ENCODE measurements at places on chromosomes 1 and 21.

DNA sequence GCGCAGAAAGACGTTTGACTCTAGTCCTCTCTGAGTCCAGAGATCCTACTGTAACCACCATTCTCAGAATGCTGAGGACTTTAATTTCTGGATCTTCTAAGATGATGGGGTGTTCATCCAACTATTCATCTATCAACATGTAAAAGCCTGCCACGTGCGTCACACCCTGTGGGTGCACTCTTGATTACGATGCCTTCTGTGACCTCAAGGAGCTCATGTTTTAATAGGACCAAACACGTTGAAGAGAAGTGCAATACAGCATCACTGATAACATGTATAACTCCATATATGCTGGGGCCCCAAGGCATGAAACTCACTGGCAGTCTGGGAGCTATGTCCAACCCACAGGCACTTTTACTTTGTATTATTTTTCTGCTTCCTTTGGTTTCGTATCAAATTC is 19.0 kb downstream of the KIAA0040 start:
- DNase-seq = no peak

GRCh38 chr21:29208682-29209059 is 78.2 kb downstream of the MAP3K7CL start:
- DNase-seq = no peak

DNA sequence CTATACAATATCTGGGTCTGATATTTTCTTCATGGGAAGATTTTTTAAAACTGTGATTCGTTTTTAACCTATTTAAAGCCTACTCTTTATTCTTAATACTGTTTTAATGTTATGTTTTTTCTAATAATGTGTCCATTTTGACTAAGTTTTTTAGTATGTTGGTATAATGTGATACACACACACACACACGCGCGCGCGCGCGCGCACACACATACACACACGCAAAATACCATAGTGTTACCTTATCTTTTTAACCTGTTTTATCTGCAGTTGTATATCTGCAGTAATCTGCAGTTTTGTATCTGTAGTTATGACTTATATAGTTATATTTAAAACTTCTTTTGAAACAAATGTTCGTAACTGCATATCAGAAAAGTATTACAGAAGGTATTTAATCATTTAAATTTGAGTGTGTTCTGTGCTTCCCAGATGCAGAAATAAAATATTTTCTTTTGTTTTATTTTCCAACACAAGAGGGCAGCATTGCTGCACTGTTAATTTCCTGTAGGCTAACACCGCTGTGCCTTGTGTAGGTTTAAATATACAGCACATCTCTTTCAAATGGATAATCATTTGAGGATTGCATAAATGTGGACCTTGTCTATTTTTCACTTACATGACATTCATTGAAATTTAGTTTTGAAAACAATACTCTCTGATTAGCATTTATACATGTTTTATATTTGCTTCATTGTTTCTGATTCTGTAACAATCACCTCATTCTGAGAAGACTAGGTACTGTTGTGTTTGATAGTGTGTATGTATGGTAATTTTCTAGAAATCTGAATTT is 166.1 kb downstream of the PDE4B start:
- no peak for DNase-seq

DNA sequence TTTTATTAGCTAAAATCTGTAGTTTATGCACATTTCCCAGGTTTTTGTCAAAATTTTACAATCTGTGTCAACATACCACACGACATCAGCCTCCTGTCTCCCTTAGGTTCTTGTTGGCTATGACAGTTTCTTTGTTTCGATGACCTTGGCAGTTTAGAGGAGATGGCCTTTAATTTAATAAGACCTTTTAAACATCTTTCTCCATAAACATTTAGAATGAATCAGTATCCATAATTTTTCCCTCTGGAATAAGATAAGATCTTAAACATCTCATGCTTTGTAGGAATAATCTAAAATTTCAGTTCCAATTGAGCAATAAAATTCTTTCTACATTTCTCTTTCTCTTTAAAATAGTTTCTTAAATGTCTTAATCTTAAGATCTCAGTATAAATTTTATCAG is 28.7 kb upstream of the DYRK1A start:
- DNase-seq = no peak

GRCh38 chr1:54850069-54850730 is 36.8 kb downstream of the DHCR24 start:
- no peak for DNase-seq

DNA sequence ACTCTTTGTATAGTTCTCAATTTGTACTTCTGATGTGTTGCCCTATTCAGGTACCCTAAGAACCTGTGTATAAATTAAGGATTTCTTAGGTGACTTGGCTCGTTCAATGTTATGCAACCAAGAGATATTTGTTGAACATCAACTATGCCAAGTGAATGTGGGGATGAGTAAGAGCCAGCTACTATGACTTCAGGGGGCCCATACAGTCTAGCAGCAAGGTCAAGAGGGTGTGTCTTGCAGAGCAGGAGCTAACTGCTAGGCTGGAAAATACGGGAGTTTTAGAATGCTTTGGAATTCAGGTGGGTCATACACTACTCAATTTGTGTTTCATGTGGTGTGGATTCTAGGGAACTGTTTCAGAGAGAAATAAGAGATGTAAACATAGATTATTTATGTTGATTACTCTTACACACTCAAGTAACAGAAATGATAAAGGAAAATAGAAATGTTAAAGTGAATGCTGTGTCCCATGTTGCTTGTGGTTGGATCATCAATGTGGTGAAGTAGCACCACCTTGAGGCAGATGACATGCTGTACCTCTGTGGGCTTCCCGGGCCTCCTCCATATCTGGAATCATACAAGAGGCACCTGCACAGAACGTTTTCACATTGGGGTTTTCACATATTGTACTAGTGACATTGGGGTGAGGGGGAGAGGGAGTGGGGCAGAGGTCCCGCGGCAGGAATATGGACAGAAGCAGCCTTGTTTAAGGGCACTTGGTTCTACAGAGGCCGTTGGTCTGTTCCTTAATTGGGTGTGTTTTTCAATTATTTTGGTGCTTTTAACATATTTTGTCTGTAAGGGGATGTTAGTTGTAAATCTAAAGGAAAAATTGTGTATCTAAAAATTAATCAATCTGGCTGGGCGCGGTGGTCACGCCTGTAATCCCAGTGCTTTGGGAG is 12.4 kb downstream of the ARPC5 start:
- no peak for DNase-seq

- no peak for DNase-seq
These were observed 37.8 kb upstream of the ZNF326 start for GRCh38 chr1:89957107-89957506.

- no peak for DNase-seq
These were observed 116.6 kb upstream of the CDC42BPA start for GRCh38 chr1:227434808-227435444.

DNA sequence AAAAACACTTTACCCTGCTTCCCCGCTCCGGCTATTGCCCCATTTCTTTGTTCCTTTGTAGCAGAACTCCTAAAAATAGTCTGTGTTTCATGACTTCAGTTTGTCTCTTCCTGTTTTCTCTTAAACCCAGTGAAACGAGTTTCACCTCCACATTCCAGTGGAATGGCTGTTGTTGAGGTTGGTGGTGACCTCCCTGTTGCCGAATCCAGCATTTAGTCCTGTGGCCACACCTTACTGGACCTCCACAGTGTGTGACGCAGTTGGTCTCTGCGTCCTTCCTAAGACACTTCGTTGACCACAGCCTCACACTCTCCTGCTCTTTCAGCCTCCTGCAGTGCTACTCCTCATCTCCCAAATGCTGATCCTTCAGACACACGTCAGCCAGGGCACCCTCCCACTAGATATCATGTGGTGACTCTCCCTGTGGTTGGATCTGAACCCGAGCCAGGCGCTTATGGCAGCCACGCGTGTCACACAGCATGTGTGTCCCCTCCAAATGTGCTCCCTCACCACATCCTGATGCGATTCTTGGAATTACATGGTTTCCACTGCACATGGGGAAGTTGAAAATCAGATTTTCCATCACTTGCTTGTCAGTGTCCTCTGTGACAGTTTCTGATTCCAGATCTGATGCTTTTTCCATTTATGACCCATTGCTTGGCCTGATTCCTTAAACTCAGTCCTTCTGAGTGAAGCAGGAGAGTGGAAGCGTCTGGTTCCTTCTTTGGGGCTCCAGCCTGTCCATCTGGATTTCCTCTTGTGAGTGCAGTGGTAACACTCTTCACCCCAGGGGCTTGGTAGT is 99.1 kb upstream of the ARTN start:
- DNase-seq = no peak
